ENCODE measurements at places on chromosomes 4 and X.

GRCh38 chrX:9122519-9123245 is 88.8 kb upstream of the FAM9B start:
- no peak for DNase-seq

- no peak for DNase-seq
Measured at GRCh38 chr4:42330002-42330592, 67.2 kb upstream of the SHISA3 start.

GRCh38 chr4:109649872-109650271 is 53.4 kb downstream of the CASP6 start:
- peak; percentile 36 for DNase-seq

GRCh38 chr4:18020145-18020670 is 1.3 kb downstream of the LCORL start:
- peak; percentile 14 for DNase-seq

DNA sequence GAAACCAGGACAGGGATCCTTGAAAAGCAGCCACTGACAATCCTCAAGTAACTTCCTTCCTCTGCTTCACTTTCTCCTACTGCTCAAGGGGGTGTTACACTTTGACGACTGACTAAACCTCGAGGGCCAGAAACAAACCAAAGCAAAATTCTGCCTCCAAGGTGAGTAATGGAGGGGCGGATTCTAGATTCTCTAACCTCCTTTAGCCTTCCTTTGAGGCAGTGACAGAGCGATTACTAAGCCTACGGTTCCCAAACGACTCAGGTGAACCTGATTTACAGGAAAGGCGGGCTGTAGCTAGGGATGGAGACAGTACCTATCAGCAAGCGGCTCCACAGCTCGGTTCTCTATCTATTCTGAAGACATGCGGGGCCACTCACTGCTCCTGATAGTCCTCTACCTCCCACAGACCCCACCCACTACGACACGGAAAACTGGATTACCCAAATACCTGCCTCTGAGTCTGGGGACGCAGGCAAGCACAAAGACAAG is 487 bp downstream of the TBCK start:
- no peak for DNase-seq

DNA sequence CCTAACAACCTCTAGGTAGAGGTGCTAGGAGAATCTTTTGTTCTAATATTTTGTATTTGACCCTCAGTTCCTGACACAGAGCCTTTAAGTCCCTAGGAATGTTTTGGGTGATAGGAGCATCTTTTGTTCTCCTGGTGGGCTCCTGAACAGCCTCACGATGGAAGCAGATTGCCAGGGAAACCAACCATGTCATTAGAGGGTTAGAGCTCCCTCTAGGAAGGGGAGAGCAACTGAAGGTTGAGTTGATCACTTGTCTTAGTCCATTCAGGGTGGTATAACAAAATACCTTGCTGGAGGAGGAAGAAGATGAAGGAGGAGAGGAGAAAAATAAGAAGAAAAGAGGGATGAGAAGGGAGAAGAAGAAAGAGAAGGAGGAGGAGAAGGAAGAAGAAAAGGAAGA is 9.2 kb downstream of the VCX start:
- DNase-seq, result no peak

- no peak for DNase-seq
Measured at GRCh38 chrX:24858004-24858746, 157.6 kb downstream of the ARX start.

GRCh38 chrX:109714340-109714958 is 18.6 kb downstream of the ACSL4 start:
- DNase-seq, result no peak

DNA sequence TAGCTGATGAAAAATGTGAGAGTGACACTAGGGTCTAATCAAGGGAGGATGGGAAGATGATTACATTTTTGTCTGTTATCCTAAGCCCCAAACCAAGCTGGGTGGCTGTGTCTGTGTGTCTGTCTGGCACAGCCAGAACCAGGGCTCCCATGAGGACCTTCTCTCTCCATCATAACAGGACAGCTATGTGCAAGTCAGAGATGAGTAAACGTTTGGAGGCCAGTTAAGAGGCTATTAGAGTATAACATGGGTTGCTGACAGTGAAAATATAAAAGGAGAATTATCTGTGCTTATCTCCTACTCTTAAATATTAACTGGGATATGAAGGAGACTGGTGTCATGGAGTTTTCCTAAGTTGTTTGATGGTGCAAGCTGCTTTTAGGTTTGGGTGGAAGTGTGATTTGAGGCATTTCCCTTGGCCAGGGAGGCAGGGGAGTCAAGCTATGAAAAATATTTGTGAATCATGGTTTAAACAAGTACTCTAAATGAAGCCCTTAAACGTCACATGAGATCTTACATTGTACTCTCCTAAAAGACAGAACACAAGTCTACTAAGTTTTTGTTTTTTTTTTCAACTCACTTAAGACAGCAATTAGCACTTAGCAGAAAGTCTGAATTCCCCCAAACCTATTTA is 156.2 kb downstream of the ENOX2 start:
- no peak for DNase-seq

GRCh38 chr4:33537527-33537926 is 2706.8 kb downstream of the ARAP2 start:
- DNase-seq, result no peak

GRCh38 chrX:147680251-147680650 is 231.5 kb upstream of the FMR1 start:
- DNase-seq, result no peak

- DNase-seq, result no peak
Measured at GRCh38 chr4:1384675-1385372, 21.4 kb downstream of the NKX1-1 start.

GRCh38 chrX:74080165-74080564 is 223.8 kb upstream of the ZCCHC13 start:
- DNase-seq, result no peak

GRCh38 chr4:88320780-88321373 is 36.5 kb upstream of the PPM1K start:
- DNase-seq, result peak; percentile 50

GRCh38 chr4:140851032-140851636 is 94.9 kb upstream of the TBC1D9 start:
- peak; percentile 56 for DNase-seq

DNA sequence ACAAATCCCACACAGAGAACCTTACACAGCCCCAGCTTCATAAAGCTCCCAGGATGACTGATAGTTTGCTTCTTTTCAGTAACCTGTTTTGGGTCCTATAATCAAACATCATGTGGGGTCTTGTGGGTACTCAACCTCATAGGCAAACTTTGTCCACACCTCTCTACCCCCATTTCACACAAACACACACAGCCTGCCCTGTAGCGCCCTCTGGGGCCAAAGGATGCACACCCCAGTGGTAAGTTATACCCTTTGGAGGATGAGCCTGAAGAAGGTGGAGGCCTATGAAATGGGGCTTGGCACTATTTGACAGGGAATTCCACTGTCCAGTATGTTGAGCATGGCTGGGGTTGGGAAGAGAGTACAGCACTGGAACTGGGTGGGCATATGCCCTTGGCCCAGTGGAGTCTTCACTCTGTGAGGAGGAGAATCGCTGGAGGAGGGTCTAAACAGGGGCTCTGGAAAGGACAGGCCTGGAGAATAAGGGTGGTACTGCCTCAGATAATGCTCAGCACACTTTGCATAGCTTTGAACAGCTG is 30.5 kb upstream of the COL25A1 start:
- DNase-seq, result no peak

- no peak for DNase-seq
Measured at GRCh38 chrX:111199505-111199904, 70.8 kb downstream of the CAPN6 start.

DNA sequence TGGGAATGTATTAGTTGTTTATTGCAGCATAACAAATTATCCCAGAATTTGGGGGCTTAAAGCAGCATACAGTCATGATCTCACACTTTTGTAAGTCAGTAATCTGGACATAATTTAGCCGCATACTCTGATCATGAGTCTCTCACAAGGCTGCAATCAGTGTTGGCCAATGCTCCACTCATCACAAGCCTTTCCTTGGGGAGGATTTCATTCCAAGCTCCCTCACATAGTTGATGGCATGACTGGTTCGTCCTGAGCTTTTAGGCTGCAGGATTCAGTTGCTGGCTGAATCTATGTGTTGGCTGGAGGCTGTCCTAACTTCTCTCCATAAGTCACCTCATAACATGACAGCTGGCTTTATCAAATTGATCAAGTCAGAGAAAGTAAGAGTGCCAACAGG is 1568.6 kb upstream of the PCDH7 start:
- DNase-seq, result no peak

DNA sequence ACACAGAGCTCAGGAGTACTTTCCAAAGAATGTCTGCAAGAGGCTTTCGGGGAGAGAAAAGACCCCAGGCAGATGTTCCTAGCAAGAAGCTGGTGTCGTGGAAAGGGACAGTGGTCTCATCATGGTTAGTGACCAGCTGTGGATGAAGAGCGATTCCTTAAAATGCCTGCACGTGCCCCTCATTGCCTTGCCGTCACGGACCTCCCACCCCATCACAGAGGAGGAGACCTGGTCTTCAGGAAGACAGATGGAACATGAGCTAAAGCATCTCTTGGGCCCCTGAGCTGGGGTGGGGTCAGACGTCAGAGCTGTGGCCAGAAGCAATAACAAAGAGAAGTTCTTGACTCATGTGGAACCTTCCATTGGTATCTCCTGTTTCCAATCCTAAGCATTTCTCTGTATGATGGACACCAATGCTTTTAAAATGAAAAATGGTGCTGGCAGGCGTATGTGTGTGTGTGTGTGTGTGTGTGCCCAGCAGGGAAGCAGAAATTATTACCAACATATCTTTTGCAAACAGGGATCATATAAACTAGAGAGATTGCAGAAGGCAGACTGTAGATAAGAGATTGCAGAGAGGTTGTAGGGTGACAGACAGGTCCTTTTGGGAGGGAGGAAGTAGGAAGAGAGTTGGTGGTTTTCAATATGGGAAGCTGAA is 25.2 kb upstream of the ASMTL start:
- peak; percentile 4 for DNase-seq

DNA sequence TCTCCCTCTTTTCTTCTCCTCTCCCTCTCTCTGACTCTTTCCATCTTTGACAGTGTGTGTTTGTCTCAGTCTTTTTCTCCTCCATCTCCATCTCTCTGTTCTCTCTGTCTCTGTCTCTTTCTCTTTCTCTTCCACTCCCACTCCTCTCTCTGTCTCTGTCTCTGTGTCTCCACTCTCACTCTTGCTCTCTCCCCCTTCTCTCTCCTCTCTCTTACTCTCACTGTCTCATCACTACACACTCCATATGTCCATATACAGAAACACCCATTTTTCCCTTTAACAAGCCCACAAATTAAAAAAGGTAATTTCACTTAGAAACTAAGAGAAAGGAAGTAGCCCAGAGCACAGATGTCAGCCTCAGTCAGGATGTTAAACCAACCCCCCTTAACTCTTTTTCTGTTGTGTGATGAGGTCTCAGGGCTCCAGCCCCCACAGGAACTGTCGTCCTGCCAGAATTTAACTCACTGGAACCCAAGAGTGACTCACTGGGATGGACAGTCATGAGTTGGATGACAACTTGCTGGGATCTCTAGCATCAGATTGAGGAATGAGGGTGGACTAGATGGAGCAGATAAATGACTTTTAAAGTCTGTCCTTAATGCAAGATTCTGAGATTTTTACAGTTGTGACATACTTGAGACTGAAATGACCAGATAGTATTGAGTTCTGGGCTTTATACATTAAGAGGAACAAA is 27.5 kb downstream of the OTUD6A start:
- DNase-seq, result no peak

GRCh38 chr4:182866746-182867145 is 50.4 kb downstream of the DCTD start:
- no peak for DNase-seq

DNA sequence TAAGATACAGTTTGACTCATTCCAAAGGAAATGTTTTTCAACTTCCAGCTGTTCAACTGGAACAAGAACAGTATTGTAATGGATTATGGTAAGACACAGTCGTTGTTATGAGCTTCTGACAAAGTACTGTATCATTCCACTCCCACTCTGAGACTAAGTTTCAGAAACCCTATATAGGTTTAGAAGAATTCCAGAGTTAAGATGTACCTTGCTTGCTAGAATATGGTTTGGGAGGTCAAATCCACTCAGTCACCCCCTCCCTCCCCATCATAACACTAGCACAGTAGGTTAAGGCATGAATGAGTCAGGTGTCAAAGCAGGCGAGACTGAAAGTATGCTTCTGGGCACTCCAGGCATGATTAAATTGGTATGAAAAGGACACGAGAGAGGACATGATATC is 339.7 kb downstream of the DMD start:
- no peak for DNase-seq

DNA sequence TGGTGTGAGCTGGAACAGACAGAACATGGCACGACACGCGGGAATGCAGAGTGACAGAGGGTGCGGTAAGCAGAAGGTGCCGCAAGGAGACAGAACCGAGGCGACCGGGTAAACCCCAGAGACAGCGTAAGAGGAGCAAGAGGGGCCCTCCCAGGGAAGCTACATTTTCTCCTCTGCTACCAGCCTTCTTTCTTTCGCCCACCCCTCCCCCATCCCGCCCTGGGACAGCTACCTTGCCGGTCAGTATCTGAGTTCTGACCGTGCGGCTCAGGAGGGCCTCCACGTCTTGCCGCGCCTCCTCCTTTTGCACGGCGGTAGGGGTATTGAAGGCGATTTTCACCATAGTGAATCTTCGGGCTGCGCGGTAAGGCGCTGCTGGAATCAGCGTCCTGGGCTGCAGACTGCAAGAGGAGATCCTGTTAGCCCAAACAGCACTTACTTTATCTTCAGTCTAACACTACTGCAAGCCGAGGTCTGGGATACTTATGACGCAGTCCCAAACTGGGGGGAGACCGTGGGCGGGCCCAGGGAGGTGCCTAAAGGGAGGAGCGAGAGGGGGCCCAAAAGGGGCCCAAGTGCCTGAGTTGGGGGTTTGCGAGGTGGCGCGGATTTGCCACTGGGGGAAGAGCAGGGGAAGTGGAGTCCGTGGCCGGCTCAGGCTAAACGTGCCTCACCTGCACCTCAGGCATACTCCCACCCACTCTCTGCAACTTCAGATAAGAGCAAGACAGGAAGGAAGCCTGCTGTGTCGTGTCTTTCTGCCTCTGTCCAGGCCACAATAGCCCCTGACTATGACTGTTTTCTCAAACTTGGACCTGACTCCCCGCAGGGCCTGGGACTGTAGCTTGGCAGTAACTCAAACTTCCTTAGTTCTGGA is at the start of gene ITM2A:
Gene ITM2A (minus strand): TSS at position 462 of the 877 bp plus-strand sequence. CDS start 119 bp downstream, at position 343.
- peak; percentile 60 for DNase-seq

DNA sequence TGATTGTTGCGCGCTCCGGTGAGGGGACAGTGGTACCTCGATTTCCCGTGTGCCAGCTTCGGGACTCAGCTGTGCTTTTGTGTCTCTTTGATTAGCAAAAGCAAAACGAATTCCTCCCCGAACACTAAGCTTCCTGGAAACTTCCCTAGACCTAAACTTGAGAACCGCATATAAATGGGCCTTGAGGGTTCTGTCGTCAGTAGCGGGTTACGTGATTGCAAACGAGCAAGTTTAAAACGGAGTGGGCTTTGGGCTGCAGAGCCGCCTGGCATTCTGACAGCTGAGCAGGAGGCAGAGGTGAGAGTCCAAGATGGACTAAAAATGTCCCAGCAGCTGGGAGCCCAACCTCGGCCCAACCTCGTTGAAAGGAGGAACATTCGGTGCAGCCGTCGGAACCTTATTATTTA is 1.2 kb upstream of the TAPT1 start:
- peak; percentile 19 for DNase-seq

GRCh38 chr4:176660561-176660960 is 132.2 kb downstream of the VEGFC start:
- DNase-seq, result no peak

Measured in activated CD4-positive, alpha-beta T cell treated with anti-CD3 and anti-CD28 coated beads, Interleukin-2, amount 10 ng/mL, durations not matched to agents 7 days and 5 days (primary cell).